ENCODE measurements at places on chromosomes 3 and 15. TPM values are rescaled to one million over a fixed set of nuclear protein-coding genes. Genes with fewer than 3 reads are reported as not detected.

DNA sequence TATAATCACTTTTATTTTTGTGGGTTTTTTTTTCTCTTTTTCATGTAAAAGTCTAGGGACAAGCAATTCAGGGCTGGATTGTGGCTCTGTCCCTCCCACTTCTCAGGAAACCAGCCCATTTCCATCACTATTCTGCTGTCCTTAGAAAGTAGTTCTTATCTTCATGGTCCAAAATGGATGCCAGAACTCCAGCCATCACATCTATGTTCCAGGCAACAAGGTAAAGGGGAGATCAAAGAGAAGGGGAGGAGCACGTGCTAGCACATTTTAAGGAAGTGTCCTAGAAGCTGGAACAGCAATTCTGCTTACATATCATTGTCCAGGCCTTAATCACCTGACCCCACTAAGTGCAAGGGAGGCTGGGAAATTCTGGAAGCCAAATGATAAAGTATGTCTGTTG is 181.1 kb upstream of the C2CD4B start:
- no peak for DNase-seq
- no peaks in the 10 kb centered on the region for H3K27me3 ChIP-seq
- no peaks in the 10 kb centered on the region for H3K4me1 ChIP-seq
- H3K36me3 ChIP-seq = no peaks in the 10 kb centered on the region

GRCh38 chr3:42732829-42733459 is 30.3 kb upstream of the HHATL start:
- no peaks in the 10 kb centered on the region for H3K36me3 ChIP-seq
- H3K27me3 ChIP-seq = no peaks in the 10 kb centered on the region
- no peak overlapping the region for H3K4me3 ChIP-seq
- DNase-seq = no peak
- H3K27ac ChIP-seq = no peak overlapping the region

- no peak overlapping the region for H3K27ac ChIP-seq
- peaks cover 9% of the 10 kb centered on the region for H3K4me1 ChIP-seq
- no peak for DNase-seq
- H3K36me3 ChIP-seq = no peaks in the 10 kb centered on the region
- H3K27me3 ChIP-seq = no peaks in the 10 kb centered on the region
These were observed 6.3 kb downstream of the DNAH1 start for GRCh38 chr3:52322466-52322865.

Gene TRANK1
- 33.2 TPM for polyA plus RNA-seq

DNA sequence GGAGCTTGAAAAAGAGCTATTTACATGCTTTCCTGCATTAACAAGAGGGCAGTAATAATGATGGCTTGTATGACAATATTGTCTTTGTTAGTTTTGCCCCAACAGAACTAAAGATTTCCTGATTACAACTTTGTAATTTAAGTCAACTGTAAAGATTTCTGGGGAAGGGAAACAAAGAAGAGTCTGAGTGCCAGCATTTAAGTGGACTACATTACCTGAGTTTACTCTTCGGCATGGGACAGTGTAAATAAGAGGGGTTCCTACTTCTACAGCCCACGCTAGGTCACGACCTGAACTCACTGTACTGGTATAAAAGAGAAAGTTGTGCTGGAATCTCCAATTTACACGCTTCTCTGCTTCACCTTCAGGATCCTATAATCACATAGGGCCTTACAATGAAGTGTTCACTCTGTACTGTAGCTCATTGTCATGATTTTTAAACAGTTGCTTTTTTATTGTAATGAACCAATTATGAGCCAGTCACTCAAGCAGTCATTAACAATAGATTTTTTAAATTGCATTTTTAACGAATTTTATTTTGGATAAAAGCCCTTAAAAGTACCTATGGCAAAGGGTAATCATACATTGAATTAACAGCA is 39.6 kb downstream of the DPH6 start:
- no peak overlapping the region for H3K4me3 ChIP-seq
- no peaks in the 10 kb centered on the region for H3K27me3 ChIP-seq
- H3K4me1 ChIP-seq = no peaks in the 10 kb centered on the region
- H3K27ac ChIP-seq = no peak overlapping the region
- H3K36me3 ChIP-seq = no peaks in the 10 kb centered on the region

DNA sequence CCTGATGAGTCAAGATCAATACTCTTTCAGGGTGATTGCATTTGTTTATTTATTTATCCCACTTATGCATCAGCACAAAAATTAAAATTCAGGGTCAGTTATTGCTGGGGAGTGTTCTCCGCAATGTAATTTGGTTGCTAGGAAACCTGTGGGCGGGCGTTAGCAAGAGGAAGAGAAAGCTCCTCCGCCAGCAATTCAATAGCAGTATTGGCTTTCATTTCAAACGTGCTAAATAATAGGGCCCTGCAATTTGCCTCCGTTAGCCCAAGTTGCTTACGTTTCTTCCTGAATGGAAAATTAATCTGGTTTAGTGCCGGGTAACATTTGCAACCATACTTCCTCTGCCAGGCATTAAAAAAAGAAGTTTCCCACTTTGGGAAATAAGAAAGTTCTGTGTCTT is 35.5 kb upstream of the PLCL2 start:
- no peak overlapping the region for H3K27ac ChIP-seq
- peaks cover 45% of the 10 kb centered on the region for H3K4me1 ChIP-seq
- no peaks in the 10 kb centered on the region for H3K36me3 ChIP-seq
- H3K27me3 ChIP-seq = no peaks in the 10 kb centered on the region
- H3K4me3 ChIP-seq = peak overlapping the region; percentile 22

Gene OR5K2
- polyA plus RNA-seq = not detected

GRCh38 chr15:77033417-77033728 is 37.5 kb downstream of the TSPAN3 start:
- no peak overlapping the region for H3K4me3 ChIP-seq
- no peaks in the 10 kb centered on the region for H3K27me3 ChIP-seq
- DNase-seq = no peak
- no peak overlapping the region for H3K27ac ChIP-seq
- peaks cover 48% of the 10 kb centered on the region for H3K36me3 ChIP-seq

GRCh38 chr3:179544981-179545645 is 17.6 kb upstream of the ACTL6A start:
- no peak overlapping the region for H3K27ac ChIP-seq
- no peak overlapping the region for H3K4me3 ChIP-seq
- no peak for DNase-seq
- H3K27me3 ChIP-seq = no peaks in the 10 kb centered on the region
- no peaks in the 10 kb centered on the region for H3K36me3 ChIP-seq

- H3K4me3 ChIP-seq = no peak overlapping the region
- H3K36me3 ChIP-seq = no peaks in the 10 kb centered on the region
- DNase-seq = no peak
- H3K27me3 ChIP-seq = no peaks in the 10 kb centered on the region
- H3K27ac ChIP-seq = no peak overlapping the region
These were observed 71.0 kb downstream of the WWTR1 start for GRCh38 chr3:149586871-149587270.

- H3K4me3 ChIP-seq = no peak overlapping the region
- no peaks in the 10 kb centered on the region for H3K27me3 ChIP-seq
- DNase-seq = no peak
These were observed 233.5 kb upstream of the DCBLD2 start for GRCh38 chr3:99134986-99135385.

DNA sequence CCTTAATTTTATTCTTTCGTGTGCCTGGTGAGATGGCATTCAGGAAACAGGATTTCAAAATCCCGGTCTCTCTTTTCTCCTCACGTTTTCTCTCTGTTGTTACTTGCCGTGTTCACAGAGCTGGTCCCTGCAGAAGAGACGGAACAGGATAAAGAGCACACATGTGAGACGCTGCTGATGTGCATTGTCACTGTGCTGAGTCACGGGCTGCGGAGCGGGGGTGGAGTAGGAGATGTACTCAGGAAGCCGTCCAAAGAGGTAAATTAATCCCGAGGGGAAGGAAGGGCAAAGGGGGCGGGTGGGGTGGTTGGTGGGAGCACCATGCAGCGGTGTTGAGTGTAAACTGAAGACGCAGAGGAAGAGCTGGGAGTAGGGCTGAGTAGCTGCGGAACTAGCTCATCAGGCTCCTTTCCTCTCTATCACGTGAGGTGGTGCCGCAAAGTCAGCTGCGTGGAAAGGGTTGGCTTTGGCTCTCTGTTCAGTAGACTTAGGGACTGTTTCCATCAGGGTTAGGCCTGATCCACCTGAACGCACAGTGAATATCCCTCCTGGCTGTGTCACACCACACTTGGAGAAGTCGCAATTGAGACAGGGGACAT is 164.8 kb upstream of the BHLHE40 start:
- DNase-seq = no peak
- H3K4me1 ChIP-seq = no peaks in the 10 kb centered on the region
- no peaks in the 10 kb centered on the region for H3K27me3 ChIP-seq
- peaks cover 10% of the 10 kb centered on the region for H3K36me3 ChIP-seq

DNA sequence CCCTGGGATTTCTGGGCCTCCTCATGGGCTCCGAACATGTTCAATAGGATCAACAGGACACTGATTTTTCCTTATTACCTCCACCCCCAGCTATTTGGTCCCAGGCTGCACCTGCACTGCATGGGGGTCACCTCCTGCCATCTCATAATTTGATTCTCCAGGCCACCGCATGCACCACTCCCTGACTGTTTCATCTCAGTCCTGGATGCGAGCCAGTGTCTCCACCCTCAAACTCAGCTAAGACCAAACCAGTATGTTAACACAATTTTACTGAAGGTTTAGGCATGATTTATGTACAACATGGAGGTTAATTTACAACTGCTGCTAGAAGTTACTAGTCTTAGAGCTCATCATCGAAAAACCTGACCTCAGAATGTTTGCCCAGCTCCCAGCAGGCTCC is 249.5 kb downstream of the UACA start:
- no peaks in the 10 kb centered on the region for H3K36me3 ChIP-seq
- no peak overlapping the region for H3K4me3 ChIP-seq
- no peaks in the 10 kb centered on the region for H3K27me3 ChIP-seq
- no peak overlapping the region for H3K27ac ChIP-seq
- no peak for DNase-seq

- H3K27ac ChIP-seq = no peak overlapping the region
- no peaks in the 10 kb centered on the region for H3K4me1 ChIP-seq
- no peaks in the 10 kb centered on the region for H3K36me3 ChIP-seq
These were observed 140.2 kb downstream of the GMNC start for GRCh38 chr3:190722181-190722905.

Gene EIF3J
- 24.9 TPM for polyA plus RNA-seq

Gene CNTN4
- polyA plus RNA-seq = not detected

Gene CHRNA5
- 0.89 TPM for polyA plus RNA-seq

DNA sequence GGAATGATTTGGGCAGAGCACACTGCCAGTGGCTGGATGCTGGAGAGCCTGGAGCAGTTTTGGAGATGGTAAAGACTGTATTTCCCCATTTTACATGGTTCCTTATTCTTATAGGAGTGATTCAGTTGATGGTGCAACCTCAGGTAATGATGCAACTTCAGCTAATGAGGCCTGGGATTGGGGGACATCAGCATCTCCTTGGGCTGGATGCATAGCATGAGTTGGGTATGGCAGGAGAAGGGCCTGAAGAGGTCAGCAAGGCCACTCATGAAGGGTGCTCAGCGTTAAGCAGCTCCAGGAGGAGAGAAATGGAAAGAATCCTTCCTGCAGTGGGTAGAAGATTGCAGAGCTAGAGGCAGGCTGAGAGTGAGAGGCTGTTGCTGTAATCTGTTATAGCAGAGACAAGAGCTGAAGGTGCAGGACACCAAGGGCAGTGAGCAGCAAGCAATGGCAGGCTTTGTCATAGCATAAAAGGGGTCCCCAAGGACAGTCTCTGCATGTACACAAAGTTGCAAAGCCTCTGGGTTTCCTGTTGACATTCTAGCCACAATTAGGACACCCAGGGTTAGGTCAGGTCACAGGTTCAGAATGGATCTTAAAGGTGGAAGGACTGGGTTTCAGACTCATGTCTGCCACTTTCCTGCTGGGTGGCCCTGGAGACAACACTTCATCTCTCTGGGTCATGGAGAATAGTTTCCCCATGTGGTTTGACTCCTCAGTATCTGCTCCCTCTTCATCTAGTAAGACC is 29.5 kb upstream of the SNRK start:
- H3K4me1 ChIP-seq = peaks cover 11% of the 10 kb centered on the region
- DNase-seq = no peak
- no peaks in the 10 kb centered on the region for H3K36me3 ChIP-seq
- no peak overlapping the region for H3K27ac ChIP-seq

DNA sequence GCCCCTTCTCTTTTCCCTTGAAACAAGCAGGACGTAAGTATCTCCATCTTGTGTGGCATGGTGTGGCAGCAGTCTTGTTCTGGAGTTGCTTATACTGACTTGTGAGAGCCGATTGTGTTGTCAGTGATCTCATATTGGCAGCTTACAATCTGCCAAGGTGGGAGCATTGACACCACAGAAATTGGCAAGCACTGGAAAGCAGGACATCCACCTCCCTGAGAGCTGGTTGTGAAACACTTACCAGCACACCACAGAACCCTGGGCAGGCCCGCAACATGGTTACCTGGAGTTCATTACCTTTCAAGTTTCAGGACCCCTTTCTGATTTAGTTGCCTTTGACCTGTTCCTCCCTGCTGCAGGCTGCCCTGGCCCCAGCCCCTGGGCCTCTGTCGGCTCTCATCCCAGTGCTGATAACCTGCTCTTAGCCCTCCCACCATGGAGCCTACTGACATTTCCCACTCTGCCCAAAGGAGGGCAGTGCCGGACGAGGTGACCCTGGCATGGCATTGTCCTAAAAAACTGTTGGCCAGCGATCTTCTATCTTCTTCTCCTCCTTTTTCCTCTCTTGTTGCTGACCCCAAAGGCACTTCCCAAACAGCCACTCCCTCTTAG is 10.6 kb upstream of the ATP2B2 start:
- H3K36me3 ChIP-seq = no peaks in the 10 kb centered on the region
- no peaks in the 10 kb centered on the region for H3K4me1 ChIP-seq
- no peaks in the 10 kb centered on the region for H3K27me3 ChIP-seq
- no peak overlapping the region for H3K4me3 ChIP-seq
- no peak for DNase-seq

Gene LRRK1
- not detected for polyA plus RNA-seq

DNA sequence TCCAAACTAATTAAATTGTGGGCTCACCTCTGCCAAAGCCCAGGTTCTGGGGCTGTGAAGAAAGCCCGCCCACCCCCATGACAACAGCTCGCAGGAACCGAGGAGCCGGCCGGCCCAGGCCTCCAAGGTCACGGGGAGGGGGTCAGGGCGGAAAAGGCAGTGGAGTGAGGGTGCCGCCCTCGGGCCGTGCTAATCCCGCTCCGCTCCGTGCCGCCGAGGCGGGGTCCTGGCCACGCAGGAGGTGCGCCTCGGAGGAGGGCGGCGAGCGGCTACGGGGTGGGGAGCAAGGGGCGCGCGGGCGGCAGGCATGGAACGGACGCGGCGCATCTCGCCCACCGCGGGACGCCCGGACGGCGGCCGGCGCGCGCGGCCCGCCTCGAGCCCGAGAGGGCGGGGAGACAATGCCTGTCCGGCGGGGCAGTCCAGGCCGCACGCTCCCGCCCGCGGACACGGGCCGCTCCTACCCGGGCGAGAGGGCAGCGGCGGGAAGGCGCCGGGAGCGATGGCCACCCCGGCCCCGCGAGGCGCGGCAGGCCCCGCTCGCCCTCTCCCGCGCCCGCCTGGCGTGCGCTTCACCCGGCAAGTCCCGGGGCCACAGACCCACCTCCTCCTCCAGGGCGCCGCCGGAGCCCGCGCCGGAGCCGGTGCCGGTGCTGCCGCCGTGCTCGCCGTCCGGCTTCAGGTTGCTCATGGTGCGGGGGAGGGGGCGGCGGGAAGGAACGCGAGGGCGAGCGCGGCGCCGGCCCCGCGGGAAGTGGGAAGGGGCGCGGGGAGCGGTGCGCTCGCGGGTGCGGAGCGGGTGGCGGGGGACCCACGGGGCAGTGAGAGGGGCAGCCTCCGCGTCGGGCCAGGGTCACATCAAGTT is 528 bp downstream of the RBPMS2 start:
- peaks cover 18% of the 10 kb centered on the region for H3K27me3 ChIP-seq
- no peak overlapping the region for H3K27ac ChIP-seq
- no peaks in the 10 kb centered on the region for H3K4me1 ChIP-seq
- H3K4me3 ChIP-seq = no peak overlapping the region
